ENCODE measurements at places on chromosomes 2 and 18.

DNA sequence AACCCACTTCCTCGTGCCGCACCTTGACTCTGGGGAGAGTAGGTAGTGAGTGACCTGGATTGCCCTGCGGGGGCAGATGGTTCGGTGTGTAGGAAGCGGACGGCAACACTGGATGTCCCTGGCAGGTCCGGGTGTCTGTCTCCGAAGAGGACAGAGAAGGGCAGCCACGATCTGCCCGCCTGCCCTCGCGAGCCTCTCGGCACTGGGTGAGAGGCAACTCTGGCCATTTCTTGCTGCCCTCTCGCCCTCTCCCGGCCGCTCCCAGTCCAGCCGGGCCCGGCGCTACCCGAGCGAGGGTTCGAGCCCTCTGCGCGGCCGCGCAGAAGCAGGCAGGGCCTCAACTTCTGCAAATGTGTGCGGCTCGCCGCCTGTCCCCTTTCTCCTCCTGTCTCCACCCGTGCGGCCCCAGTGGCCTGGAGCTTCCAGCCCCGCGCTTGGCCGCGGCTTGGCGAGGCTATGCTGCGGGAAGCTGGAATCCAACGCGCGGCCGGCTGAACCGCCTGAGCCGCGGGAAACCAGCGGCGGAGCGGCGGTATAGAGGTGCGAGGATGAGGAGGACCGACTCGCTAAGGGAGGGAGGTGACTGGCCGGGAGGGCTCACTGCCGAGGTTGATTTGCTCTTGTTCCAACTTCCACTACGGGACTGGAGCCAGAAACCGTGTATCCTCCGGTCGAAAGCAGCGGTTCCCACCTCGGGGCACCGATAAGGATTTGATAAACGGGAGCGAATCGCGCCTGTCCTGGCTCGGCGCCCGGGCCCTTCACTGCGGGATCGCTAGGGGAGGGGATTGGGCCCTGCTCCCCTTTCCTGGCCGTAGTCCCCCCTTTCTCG is 1.5 kb downstream of the EPAS1 start:
- DNase-seq, result no peak

- no peak for DNase-seq
Observed at GRCh38 chr2:3040066-3040428, 337.6 kb downstream of the EIPR1 start.

DNA sequence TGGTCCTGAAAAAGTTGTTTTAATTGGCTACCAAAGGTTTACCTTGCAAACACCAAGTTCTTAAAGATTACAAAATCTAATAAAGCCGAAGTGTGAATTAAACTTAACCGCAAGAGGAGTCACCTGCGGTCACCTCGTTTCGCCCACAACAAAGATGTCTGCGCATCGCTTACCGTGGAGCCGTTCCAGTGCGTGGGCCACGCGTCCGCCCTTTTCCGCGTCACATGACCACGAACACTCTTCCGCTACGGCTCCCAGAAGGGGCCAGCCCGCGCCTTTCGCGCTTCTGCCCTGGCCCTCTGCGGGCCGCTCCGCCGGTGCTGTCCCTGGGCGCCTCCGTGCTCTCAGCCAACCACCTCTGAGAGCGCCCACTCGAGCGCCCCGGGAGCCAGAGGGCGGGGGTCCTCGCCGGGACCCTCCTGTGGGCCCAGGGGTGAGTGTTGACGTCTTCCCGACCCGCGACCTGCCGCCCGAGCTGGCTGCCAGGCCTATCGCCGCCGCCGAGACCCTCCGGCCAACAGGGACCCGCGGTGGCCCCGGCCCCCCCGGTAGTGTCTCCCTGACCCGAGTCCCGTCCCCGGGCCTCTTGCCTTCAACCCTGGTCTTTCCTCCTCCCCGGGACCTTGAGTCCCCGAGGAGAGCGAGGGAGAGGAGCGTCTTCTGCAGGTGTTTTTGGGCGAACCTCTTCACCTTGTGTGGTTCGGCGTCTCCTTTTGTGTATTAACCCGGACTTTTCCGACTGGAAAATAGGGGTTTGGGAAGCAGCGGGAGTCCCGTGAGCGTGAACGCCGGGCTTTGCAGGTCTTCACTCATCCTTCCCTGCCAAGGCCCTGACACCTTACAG is at the start of gene MFF:
TSS of gene MFF (plus strand) at position 257 of the 844 bp plus-strand sequence. CDS start 5,415 bp downstream, outside the sequence.
- peak; percentile 43 for DNase-seq

DNA sequence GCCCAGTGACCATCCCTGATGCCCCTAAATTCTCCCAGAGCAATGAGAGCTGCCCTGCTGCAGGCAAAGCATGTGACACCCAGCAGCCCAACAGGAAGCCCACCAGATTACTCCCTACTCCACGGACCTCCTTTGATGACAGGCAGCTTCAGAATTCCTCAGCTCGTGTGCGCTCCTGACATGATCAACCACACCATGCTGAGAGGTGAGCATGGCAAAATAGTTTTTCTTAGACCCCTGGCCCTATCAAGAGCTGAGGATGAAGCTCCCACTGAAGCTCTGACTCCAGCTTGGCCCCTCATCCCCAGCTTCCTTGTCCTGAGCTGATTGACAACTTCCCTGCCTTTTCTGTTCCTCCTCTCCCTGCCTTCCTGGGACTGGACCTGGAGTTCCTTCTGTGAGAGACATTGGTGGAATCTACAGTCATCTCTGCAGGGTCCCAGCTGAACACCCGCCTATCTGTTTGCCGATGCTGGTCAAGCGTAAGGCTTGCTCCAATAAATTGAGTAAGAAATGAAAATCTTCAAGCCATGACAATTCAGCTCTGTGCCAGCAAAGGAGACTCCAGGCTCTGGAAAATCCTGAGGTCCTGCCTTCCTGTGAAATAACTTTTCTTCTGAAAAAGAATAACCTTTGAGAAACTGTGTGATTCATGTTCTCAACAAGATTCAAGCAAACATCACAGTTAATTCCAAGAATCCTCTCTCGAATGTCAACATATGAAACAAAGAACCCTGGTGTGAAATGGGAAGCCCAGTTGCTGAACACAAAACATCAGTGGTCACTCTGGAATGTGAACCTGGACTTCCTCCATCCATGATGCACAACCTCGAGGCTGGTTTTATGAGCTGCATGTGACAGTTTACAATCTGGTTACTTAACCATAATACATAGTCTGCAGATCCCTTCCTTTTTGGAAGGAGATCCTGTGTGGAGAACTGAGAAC is 201.1 kb downstream of the SPP2 start:
- no peak for DNase-seq

- DNase-seq, result no peak
Observed at GRCh38 chr2:190406805-190407204, 1.4 kb upstream of the MFSD6 start.

DNA sequence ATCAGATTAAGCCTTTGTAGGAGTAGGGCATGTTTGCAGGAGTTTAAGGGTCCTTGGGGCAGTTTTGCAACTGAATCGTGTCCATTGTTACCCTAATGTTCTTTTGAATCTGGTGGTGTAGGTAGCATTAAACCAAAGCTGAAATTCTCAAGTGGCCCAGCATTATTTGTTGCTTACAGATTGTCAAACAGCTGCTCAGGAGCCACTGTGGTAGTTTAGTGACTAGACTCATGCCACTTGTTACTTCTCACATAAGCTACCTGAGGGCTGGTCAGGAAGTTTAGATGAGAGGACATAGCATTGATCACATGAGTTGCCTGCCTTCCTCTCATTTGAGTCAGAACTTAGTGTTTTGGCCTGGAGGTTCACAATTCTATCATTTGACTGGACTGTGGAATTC is 157.6 kb downstream of the HAUS1 start:
- no peak for DNase-seq

- DNase-seq, result no peak
Observed at GRCh38 chr2:232097260-232097659, 135.7 kb downstream of the DIS3L2 start.

GRCh38 chr18:79413426-79413825 is 17.7 kb downstream of the NFATC1 start:
- no peak for DNase-seq

- no peak for DNase-seq
Observed at GRCh38 chr2:12762976-12763375, 46.2 kb downstream of the TRIB2 start.

GRCh38 chr2:215022910-215023309 is 115.5 kb downstream of the ABCA12 start:
- no peak for DNase-seq

- DNase-seq, result no peak
Observed at GRCh38 chr2:208722731-208723130, 316.1 kb downstream of the PTH2R start.

DNA sequence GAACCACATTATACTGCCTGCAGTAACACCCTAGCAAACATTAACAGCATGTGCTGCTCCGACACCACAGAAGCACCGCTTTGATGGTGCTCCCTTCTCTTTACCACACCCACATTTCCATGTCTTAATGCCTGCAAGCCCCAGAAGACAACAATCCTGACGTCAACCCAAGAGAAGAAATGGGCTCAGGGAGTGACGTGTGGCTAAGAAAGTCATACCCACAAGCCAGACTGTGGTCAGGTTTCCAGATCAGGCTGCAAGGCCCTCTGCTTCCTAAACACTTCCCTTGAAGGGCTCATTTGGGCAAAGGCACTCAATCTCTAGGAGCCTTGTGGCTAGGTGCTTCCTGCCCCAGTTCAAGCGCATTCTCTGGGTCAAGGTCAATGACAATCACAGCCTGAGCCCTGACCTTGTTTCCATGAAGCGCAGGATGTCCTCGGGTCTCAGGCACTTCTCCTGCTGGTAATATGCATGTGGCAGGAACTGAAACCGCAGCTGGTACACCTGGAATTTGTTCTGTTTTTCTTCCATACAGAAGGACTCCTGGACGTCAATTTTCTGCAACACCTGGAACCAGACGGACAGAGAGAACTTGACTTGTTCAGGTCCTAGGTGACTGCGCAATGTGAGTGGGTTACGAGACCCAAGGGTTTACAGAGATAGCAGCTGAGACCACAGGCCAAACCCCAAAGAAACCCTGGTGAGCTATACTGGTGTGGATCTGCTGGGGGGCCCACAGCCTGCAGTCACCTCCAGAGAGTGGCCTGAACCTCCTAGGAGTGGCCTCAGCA is 67.2 kb downstream of the POLR1A start:
- DNase-seq, result no peak

GRCh38 chr2:142915502-142915901 is 38.0 kb downstream of the KYNU start:
- no peak for DNase-seq

DNA sequence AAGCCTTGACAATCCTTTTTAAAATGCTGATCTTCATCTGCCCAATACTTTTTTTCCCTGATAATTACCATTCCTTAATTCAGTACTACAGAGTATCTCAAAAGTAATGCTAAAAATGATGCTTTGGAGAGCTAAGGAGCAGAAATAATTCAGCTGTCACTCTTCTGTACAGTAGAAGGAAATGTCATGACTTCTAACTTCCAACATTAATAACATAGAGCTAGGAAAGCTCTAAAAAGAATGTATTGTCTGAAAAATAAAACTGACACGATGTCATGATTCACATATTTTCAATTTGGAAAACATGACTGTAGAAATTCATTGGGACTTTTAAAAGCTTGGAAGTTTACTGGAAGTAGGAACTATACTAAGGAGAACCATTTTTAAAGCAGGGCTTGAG is 212.3 kb downstream of the GULP1 start:
- DNase-seq, result no peak

GRCh38 chr2:196399722-196400691 is 228.6 kb upstream of the STK17B start:
- no peak for DNase-seq

DNA sequence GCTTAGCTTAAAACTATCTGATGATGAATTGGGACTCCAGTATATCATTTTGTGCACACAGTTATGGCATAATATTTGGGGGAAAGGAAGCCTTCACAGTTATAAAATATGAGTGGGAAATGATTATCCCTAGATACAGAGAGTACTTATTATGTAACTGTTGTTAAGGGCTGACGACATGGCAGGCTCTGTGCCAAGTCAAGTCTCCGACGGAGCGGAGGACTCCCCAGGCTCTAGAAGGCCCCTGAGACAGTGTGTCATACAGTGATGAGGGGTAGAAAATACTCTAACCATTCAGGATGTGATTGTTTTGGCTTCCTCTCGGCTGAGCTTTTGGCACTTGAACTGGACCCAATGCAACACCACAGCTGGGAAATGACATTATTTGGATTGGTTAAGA is 211.8 kb downstream of the SLC8A1 start:
- DNase-seq, result no peak

- DNase-seq, result no peak
Observed at GRCh38 chr2:1971124-1971523, 226.8 kb upstream of the PXDN start.

DNA sequence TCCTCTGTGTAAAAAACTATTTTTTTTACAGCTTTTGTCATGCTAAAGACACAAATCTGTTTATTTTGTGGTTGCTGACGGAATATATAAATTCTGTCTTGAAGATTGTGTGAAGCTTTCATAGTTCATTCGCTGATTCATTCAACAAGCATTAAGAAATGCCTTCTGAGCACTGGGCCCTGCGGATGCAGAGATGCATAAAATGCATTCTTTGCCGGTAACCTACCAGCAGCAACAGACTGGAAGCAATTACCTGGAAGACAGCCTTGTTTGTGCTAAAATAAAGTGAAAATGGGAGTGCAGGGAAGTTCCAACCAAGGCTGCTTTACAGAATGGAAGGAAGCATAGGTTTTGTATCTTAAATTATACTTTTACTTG is 119.7 kb downstream of the PMAIP1 start:
- no peak for DNase-seq

DNA sequence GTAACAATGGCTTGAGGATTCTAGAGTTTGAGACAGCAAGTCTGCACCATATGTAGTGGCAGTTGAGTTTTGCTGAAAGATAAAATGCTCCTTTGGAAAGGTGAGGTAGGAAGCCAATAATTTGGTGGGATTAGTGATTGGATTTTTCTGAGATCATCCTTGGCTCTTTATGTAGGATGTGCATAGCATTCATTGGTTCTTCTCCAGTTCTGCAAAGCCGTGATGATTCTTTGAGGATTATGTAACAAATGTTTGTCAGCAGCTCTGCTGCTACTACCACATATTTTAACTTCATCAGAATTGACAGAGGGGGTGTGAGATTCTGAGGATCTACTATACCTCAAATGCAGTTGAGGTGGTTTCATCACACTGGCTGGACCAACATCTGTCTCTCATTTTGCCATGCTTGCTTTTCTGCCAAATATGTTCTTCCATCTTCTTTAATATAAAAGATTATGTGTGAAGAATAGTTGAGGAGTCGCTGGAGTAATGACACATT is 188.9 kb upstream of the RASGRP3 start:
- DNase-seq, result no peak

- DNase-seq, result no peak
Observed at GRCh38 chr18:46642561-46642960, 14.5 kb downstream of the LOXHD1 start.

DNA sequence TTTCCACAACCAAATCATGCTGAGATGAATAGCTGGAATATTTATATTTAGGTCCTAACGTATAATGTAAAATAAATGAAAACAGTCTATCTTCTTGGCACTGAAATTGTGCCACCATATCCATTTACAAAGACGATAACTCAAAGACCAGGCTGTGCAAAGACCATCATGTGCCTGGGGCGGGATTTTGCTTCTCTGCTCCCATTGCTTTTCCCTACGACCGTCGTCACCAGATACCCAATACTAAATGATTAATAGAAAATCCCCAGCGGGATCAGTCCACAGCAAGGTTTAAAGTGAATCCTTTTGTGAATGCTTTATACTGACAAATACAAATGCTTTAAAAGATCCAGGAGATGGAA is 194.3 kb upstream of the ARL4C start:
- DNase-seq, result no peak

- no peak for DNase-seq
Observed at GRCh38 chr18:63002305-63002704, 287.0 kb downstream of the PHLPP1 start.

Measured in NCI-H187 treated with DMSO at 0.1 percent for 48 hours (cell line).